Esophagus muscularis mucosa (tissue), 4 donors: ENCODE measurements at places on chromosomes 11 and 22.

DNA sequence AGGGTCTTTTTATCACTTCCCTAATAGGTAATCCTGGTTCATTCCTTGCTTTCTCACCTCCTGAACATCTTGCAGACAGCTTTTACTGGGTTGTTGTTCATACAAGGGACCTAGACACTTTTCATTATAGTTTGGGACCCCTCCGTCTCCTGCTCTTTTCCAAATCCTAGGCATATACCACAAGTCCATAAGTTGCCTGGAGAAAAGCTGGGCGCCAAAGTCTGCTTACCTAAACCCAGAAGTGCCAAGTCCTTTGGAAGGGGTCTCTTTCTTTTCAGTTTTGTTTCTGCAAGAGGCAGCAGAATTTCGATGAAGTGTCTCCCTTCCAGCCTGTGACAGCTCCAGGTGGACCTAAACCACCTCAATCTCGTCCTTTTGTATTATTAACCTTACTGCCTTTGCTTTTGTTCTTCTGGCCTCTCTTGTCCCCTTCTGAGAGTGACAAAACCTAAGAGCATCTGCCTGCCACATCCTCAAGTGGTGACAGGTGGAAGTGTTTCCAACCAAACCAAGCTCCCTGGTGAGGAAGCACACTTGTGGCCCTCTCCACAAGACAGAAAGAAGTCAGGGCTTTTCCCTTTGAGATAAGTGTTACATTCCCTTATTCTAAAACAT, 19.5 kb upstream of the P2RY6 start:
- no peak for DNase-seq

- no peak for DNase-seq
Measured at GRCh38 chr11:95465887-95466286, 234.9 kb upstream of the SESN3 start.

GRCh38 chr11:62654297-62654696, 1.2 kb upstream of the INTS5 start:
- DNase-seq, result no peak

DNA sequence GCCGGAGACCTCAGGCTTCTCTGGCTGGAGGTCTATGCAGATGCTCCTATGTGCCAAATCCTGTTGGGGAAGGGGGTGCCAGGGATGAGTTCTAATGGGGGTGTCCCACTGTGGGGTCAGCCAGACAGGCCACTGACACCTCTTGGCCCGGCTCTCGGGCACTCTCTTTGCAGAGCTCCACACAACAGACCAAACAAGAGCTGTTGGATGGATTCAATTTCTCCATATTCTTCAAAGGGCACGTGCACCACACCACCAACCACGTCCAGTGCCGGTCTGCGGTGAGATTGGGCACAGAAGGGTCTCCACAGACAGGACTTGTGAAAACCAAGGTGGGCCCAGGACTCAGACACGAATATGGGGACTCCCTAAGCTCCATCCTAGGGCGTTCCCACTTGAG, 2.2 kb upstream of the RGL4 start:
- DNase-seq, result no peak

DNA sequence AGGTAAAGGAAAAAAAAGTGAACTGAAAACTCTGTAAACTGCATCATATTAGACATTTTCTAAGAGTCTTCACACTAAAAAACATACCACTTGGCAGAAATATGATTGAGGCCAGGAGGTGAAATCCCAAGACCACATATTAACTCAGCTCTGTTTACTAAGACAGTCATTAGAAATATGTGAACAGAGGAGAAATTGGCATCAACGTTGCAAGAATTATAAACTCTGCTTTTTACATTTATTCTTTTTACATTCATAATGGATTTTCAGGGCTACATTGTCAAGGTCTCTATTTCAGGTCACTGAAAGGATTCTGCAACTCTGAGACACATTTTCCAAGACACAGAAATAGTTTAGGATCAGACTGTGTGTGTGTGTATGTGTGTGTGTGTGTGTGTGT, 1364.0 kb downstream of the LRRC4C start:
- DNase-seq, result no peak

DNA sequence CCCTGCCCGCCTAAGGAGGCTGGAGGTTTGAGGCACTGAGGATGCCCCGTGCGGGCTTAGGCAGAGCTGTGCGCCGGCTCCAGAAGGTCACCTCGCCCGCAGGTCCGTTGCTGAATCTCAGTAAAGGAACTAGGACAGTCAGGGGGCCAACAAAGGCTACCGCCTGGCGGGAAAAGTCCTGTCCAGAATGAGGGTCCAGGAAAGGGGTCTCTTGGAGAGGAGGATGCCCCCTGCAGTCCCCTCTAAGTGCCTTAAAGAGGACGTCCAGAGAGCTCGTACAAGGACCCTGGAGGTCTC, 548 bp downstream of the PVALB start:
- DNase-seq, result no peak
